ENCODE measurements at places on chromosomes 6 and 20.

DNA sequence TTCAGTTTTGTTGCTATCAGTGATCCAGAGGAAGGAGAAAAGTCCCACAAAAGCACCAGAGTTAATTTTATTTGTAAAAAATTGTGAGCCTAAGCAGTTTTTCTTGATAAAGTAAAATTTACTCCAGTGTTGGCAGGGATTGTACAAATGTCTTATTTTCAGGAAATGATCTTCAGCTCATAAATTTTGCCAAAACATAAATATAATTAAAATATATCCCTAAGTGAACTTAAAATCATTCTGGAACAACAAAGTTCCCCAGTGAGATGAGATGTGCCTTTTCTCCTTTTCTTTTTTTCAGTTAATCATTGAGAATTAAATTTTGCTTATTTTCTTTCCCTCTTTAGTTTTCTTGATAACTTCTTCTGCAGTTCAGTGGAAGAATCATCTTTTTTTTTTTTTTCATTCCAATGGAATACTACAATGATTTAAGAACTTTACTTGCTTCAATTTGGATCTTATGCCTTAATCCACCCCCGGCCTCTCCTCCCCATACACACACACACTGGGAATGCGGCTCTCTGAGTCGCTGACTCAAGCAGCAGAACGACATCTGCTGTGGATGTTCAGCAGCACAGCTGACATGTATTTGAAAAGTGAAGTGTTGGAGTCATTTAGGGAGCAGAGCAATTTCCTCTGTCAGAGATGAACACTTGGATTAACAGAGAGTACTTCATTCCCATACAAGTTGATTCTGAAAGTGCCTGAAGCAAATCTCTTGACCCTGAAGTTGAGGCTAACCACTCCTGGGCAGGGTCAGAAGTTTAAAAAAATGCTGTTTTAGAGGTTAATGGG lies 27.7 kb upstream of the LAMA4 start:
- peak; percentile 84 for DNase-seq

DNA sequence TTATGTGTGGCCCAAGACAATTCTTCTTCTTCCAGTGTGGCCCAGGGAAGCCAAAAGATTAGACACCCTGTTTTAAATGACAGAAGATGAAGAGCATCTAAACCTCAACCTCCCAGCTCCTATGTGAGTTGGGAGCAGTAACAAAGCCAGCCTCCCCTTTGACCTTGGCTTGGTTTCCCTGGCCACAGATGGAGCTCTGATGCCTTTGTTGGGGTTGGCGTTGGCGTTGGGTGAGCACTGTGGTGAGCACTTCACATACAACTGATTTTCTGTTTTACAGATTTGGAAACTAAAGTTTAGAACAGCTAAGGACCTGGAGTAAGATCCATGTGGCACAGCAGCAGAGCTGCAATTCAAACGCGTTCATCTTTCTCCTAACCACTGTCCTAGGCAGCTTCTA lies 22.1 kb downstream of the DAAM2 start:
- DNase-seq: no peak

GRCh38 chr6:136326038-136326553 lies 36.5 kb upstream of the BCLAF1 start:
- peak; percentile 46 for DNase-seq

DNA sequence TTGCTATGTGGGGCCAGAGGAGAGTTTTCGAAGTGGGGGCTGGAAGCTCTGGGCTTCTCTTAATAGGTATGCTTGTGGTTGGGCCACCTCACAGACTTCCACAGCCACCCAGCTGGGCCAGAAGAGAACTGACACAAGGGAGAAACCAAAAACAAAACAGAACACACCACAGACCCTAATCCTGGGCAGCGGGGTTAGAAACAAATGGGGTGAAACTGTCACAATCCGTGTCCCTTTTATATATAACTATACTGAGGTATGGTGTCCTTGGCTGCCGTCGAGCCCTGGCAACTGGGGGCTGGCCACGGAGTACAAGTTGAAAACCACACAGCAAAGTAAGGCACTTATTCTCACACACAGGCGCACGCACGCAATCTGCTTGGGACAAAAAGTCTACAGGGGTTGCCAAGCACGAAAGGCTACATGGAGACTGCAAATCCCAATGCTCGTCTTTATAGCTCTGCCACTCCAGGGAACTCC lies 78.3 kb downstream of the TRAM2 start:
- no peak for DNase-seq

DNA sequence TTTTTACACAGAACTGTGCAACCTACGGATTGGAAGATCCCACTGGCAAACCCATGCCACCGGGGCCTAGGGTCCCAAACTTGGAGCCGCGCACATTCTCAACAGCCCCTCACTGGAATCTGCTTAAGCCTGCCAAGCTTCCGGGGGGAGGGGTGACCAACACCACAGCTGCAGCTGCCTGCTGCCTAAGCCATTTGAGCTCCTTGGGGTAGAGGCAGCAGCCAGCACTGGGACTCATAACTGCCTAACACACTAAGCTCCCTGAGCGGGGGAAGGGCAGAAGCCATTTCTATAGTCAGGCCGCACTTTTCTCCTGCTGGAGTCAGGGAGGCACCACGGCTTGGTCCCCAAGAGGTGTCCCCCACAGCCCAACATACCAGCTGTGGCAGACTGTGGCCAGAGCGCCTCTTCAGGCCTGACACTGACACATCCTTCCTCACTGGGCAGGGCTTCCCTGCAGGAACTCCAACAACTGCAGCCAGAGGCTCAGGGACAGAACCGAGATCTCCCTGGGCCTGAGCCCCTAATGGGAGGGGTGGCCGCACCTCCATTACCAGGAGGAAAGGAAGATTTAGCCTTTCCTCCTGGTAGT lies 270.3 kb upstream of the ECI2 start:
- no peak for DNase-seq

GRCh38 chr6:162151021-162151665 lies 576.4 kb downstream of the PRKN start:
- peak; percentile 17 for DNase-seq

DNA sequence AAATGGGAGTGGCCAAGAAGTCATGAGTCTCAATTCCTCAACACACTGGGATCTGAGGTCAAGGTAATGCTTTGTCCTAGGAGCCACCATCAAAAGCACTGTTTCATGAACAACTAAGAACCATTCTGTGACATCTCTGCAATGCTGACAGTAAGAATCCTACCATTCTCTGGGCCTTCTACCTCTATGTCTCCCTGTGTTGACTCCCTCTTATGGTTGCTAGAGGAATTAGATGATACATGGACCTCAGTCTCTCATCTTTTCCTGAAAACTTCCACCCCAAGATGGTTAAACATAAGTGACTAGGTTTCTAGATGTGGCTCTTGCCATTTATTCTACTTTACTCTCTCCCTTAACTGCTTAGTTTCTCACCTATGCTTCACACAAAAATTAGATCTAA lies 9.1 kb downstream of the MTRF1L start:
- no peak for DNase-seq

GRCh38 chr20:17617212-17617867 lies 47.5 kb downstream of the DSTN start:
- peak; percentile 50 for DNase-seq

- DNase-seq: no peak
Measured at GRCh38 chr20:47816487-47817451, 31.5 kb upstream of the SULF2 start.

GRCh38 chr20:23165964-23166363 lies 79.8 kb upstream of the CD93 start:
- no peak for DNase-seq

DNA sequence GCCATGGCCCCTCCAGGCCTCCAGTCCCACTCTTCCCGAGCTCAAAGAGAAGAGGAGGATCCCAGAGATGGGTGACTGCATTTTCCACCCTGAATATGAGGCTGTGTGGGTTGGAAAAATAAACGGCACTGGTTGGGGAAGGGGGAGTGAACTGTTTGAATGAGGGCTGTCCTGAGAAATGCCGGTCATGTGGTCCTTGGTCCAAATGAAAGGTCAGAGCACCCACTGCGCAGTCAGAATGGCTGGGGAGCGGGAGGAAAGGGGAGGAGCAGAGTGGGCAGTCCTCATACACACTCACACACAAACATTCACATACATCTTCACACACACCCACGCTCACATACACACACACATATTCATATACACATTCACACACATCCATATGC lies 83.1 kb downstream of the MRPL14 start:
- DNase-seq: peak; percentile 14

- DNase-seq: no peak
Measured at GRCh38 chr20:9025011-9025410, 43.9 kb upstream of the PLCB4 start.

DNA sequence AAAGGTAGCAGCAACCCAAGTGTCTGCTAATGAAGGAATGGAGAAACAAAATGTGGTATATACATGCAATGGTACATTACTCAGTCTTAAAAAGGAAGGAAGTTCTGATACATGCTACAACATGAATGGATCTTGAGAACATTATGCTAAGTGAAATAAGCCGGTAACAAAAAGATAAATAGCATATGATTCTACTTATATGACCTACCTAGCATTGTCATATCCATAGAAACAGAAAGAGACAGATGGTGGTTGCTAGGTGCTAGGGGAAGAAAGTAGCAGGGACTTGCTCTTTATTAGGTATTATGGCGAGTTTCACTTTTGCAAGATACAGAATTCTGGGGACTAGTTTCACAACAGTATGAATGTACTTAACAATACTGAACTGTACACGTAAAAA lies 46.6 kb downstream of the UBR2 start:
- no peak for DNase-seq

- peak; percentile 24 for DNase-seq
Measured at GRCh38 chr6:53011979-53012378, 16.9 kb upstream of the GSTA4 start.

DNA sequence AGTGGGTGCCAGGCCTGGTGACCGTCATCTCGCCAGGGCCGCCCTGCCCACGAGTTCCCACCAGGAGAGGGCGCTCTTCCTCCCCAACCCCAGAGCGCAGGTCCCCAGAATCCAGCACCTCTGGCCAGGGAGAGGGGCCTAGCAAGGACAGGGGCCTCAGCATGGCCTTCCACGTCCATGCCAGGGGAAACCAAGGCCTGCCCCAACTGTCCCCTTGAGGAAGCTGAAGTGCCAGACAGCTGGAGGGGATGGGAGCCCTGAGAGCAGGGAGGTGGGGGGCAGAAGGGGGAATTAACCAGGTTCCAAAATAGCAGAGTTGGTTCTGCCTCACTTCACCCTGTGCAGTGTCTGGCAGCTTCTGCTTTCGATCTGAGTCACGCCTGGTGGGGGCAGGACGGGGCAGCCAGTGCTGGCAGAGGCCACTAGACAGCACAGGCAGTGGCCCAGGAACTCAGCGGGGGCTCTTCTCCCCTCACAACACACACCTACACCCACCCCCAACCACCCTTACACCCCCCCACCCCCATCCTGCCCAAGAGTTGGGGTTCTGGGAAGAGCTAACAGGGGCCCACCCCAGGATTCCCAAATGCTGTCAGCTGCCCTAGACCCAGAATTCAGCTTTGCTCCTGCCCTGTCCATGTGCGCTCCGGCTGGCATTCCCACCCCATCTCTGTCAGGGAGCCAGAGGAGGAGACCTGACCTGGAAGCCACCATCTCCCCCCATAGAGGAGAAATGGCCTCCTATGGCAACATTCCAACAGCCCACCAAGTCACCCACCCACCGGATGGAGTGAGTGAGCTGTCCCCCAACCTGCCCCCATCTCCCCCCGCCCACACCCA lies 29.2 kb downstream of the TFEB start:
- DNase-seq: peak; percentile 74

DNA sequence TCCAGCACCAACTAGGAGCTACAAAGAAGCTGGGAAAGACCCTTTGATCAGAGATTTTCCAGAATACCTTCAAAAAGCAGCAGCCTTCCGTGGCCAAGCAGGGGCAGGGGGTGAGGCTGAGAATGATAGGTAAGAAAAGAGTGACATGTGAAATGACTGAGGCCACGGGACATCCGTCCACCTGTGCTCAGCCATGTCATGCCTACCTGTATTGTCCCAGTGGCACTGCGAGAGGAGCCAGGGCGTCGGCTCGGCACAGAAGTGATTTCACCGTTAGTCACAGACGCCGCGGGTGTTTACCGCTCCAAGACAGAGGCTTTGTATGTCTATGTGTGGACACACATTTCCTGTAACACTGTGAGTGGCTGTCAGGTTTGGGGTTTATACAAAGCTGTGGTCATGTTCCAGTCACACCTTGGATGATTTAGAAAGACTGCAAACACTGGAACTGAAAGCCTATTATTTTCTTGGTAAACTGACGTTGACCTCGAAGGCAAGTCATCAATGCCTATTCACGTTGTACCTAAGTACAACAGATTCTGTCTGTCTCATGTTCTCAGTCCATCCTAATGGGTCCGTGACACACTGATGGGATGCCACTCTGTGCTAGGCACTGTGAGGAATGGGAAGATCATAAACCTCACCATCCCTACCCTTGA lies 32.1 kb upstream of the JAG1 start:
- DNase-seq: no peak

DNA sequence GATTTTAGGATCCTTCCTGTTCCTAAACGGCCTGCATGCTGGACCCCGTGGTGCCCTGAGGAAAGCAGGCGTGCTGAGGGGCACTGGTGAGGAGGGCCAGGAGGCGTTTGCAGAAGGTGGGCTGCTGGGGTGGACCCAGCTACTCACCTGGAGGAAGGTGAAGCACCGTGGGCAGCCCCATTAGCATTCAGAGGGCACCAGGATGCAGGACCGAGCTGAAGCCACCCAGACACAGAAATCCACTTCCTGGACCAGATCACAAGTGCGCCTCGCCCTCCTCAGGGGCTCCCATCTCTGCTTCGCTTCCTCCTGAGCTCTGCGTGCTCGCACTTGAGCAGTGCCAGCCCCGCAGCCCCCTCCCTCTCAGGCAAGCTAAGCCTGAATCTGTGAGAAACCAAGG lies 187.0 kb downstream of the SYNDIG1 start:
- DNase-seq: no peak

DNA sequence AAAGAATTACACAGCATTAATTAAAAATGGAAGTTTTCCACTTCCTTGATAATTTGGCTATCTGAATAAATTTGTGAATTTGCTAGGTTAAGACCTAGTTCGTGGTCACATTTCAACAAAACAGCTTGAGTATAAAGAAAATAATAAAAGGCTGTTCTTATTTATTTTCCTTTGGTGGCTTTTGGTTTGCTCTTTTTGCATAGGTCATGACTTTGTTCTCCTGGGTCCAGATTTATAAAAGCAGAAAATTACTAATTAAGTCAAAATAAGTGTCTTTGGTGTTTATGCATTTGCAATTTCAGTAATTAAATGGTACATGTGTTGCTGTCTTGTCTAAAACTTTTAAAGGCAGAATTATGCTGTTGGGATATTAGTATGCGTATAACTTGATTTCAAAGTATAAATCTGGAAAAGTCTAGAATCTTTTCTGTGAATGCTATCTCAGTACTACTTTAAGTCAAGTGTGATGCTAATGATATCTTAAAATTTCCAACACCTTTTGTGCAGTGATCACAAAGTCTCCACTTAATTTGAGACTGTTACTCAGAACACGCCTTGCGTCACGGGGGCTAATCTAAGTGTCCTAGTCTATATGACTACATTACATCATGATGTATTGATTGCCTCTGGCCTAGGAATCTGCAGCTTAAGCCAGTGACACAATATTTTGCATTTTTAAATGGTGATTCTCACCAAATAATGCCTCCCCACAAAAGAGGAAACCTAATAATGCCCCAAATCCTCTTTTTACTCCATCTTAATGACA lies 41.0 kb downstream of the GNAS start:
- no peak for DNase-seq

Data from cardiac fibroblast (primary cell).